Aorta (tissue), 5 donors: ENCODE measurements at places on chromosomes 11 and 22. TPM values are rescaled to one million over a fixed set of nuclear protein-coding genes. Genes with fewer than 3 reads are reported as not detected.

Gene ALKBH8
- 9.1 TPM for total RNA-seq

Gene TRPM5
- total RNA-seq: not detected

Gene CEND1
- total RNA-seq: not detected

Gene MS4A4A
- 67.0 TPM for total RNA-seq

Gene ADAMTS8
- 8.7 TPM for total RNA-seq

Gene KRTAP5-7
- 0.39 TPM for total RNA-seq

Gene F2
- total RNA-seq: not detected

Gene TTC36
- not detected for total RNA-seq

Gene CLDN5
- total RNA-seq: 69.2 TPM

Gene GPHA2
- not detected for total RNA-seq

DNA sequence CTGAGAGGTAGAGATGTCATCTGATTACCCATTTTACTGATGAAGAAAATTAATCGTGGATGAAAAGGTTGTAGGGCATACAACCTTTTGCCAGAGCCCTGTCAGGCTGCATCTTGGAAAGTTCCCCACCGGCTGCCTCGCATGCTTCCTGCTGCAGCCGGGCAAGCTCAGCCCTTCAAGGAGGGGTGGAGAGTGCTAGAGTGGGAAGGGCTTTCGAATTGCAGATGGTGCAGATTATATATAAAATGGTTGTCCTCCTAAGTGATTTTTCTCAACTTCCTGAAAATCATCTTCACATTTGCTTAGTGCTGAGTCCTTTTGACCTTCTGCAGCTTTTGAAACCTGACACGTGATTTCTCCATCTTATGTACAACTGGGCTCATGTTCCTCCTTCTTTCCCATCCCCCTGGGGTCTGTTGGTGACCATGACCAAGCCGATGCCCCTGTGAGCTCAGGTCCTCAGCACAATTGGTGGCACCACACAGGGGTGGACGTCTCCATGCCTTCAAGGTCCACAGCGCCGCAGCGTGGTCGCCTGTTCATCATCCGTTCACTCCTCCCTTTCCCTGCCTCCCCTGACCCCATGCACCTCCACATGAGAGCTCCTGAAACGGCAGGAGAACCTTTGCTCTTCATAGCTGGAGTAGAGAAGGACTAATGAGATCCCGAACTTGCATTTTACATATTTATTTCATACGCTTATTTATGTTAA lies 47.6 kb upstream of the MYO18B start:
- H3K36me3 ChIP-seq: no peaks in the 10 kb centered on the region
- H3K4me3 ChIP-seq: no peak overlapping the region
- H3K4me1 ChIP-seq: no peaks in the 10 kb centered on the region

- no peak overlapping the region for H3K27ac ChIP-seq
- H3K36me3 ChIP-seq: no peaks in the 10 kb centered on the region
- H3K4me1 ChIP-seq: no peaks in the 10 kb centered on the region
- H3K27me3 ChIP-seq: no peaks in the 10 kb centered on the region
- H3K4me3 ChIP-seq: no peak overlapping the region
These were observed 1038.5 kb downstream of the OPCML start for GRCh38 chr11:132493801-132494200.

GRCh38 chr11:95337972-95338429 lies 107.0 kb upstream of the SESN3 start:
- H3K4me1 ChIP-seq: peaks cover 5% of the 10 kb centered on the region
- no peaks in the 10 kb centered on the region for H3K27me3 ChIP-seq
- H3K36me3 ChIP-seq: no peaks in the 10 kb centered on the region
- DNase-seq: no peak

- H3K4me3 ChIP-seq: no peak overlapping the region
- DNase-seq: no peak
- H3K36me3 ChIP-seq: no peaks in the 10 kb centered on the region
- no peaks in the 10 kb centered on the region for H3K27me3 ChIP-seq
- H3K27ac ChIP-seq: no peak overlapping the region
- no peaks in the 10 kb centered on the region for H3K4me1 ChIP-seq
These were observed 69.9 kb upstream of the WNT11 start for GRCh38 chr11:76276046-76276780.

DNA sequence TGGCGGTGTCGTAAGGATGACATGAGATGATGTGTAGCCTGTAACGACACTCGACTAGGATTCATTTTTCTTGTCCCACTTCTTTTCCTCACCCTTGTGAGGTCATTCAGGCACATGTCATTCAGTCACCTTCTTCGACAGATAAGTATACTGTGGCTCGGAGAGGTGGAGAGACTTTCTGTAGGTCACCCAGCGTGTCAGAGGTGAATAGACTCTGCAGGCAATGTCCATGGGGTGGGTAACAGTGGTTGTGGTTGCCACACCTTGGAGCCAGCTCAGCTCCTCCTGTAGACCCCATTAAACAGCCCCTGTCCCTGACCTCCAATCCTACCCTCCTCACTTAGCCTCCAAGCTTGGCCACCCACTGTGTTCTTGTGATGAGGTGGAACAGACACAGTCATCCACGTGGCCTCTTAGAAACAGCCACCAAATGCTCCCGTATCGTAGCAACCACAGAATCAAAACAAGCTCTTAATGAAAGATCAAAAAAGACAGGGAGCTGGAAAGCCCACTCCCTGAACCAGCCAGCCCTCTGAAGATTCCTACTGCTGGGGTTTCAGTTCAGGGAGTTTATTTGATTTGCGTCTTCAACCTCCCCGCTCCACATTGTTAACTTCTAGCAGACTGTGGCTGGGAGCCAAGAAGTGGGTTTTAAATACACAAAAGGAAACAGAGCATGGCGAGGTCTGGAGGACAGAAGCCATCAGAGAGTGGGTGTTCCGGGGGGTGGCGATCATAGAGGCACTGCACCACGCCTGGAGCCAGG lies 89.0 kb upstream of the GRK3 start:
- DNase-seq: no peak
- no peaks in the 10 kb centered on the region for H3K36me3 ChIP-seq
- H3K27ac ChIP-seq: no peak overlapping the region
- H3K27me3 ChIP-seq: no peaks in the 10 kb centered on the region
- H3K4me1 ChIP-seq: no peaks in the 10 kb centered on the region

DNA sequence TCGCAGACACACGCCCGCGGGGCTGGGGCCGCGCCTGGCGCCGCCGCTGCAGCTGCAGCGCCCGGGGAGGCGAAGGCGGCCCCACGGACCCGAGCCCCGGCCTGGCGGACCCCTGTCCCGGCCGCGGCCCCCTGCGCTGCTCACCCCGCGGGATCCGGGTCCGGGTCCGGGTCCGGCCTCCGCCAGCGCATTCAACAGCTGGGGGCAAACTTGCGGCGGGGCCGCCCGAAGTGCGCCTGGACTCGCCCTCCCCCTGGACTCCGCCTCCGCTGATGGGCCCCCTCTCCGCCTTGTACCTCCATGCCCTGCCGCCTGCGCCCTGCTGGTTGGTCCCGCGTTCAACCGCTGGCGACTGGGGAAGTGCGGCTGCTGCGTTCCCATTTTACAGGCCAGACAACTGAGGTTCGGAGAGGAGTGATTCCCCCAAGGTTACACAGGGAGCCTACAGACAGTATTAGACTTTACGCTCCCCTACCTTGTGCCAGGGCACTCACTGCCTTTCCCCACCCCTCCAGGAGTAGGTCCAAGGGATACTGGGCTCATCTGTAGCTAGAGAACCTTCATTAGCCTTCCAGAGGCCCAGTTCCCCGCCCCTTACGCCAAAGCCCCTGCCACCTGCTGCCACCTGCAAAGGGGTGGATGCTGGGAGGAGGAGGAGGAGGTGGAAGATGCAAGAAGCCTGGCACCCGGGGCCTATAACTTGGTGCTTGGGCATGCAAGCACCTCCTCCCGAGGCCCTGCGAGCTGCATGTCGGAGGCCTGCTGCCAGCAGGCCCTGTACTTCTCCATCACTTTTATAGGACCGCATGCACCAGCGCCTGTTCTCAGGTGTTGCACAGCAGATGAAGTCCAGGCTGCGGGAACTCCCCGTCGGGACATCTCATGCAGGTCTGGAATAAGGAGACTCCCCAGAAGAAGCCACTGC lies 694 bp upstream of the ELFN2 start:
- no peaks in the 10 kb centered on the region for H3K27me3 ChIP-seq
- no peaks in the 10 kb centered on the region for H3K4me1 ChIP-seq
- H3K27ac ChIP-seq: no peak overlapping the region
- no peaks in the 10 kb centered on the region for H3K36me3 ChIP-seq
- no peak for DNase-seq

DNA sequence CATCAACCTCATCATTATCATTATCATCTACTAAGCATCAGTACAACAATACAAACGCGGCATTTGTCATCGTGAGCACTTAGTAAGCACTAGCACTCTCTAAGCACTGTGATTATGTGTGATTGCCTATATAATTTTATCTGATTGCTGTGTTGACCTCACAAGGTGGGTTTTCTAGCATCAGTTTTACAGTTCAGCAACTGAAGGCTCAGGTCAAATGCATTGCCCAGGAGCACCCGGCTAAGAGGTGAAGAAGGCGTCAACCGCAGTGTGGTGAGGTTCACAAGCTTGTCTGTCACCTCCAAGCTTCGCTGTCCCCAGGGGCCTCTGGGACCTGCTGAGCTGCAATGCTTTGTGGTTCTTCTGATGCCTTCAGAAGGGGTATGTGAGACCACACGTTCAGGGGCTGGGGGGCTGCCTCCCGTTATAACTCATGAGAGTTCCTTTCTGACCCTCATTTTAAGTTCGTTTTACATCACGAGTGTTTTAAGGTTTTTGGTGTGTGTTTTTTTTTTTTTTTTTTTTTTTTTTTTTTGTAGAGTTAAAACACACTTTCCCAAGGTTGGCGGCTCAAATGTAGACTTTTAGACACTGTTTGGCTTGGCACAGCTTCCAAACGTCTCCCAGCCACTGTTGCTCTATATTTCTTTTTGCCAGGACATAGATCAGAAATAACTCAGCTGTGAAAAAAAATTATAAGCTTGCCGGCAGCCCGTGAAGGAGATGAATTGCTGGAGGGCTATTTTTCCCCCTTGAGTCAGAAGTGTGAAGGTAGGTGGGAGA lies 33.8 kb upstream of the SCUBE1 start:
- H3K27me3 ChIP-seq: no peaks in the 10 kb centered on the region
- peak; percentile 60 for DNase-seq
- H3K27ac ChIP-seq: no peak overlapping the region
- no peak overlapping the region for H3K4me3 ChIP-seq
- H3K4me1 ChIP-seq: no peaks in the 10 kb centered on the region
- H3K36me3 ChIP-seq: no peaks in the 10 kb centered on the region

DNA sequence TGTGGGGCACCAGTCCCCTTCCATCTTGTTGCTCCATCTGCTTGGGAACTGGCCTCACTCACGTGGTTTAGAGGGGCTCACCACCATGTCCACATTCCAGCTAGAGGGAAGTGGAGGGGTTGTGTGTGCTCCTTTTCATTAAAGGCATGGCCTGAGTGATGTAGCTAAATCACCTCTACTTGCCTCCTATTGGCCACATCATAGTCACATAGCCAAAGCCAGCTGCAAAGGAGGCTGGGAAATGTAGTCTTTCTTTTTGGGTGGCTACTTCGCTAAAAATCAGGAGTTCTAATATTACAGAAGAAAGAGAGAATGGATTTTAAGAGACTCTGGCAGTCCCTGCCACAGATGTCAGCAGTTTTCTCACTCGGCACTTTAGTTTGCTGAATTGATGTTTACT lies 63.0 kb upstream of the ALX4 start:
- no peaks in the 10 kb centered on the region for H3K36me3 ChIP-seq
- H3K27ac ChIP-seq: no peak overlapping the region
- H3K4me3 ChIP-seq: no peak overlapping the region

DNA sequence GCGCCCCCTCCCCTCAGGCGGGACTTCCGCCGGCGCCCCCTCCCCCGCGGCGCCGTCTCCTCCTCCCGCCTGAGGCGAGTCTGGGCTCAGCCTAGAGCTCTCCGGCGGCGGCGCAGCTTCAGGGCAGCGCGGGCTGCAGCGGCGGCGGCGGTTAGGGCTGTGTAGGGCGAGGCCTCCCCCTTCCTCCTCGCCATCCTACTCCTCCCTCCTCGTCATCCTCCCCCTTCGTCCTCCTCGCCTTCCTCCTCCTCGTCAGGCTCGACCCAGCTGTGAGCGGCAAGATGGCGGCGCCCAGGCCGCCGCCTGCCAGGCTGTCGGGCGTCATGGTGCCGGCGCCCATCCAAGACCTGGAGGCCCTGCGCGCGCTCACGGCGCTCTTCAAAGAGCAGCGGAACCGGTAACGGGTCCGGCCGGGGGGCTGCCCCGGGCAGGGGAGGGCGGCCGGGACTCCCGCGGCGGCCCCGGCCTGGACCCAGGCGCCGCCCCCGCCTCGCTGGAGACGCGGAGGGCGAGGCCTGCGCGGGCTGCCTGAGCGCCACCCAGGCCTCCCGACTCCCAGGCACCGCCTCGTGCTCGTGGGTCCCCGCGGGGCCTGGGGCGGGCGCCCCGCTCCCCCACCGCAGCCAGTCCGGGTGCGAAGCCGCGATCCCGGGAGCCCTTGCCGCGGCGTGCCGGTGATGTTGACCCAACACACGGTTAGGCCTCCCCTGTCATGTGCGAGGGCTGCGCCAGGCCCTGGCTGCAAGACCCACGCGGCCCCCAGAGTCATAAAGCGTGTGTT lies at the start of gene ATXN10:
Gene ATXN10, plus strand, starts transcription at position 52 of the 781 bp plus-strand sequence. Its CDS starts 230 bp downstream, at position 282.
- H3K27ac ChIP-seq: peak within 1 kb of the TSS; percentile 9
- H3K27me3 ChIP-seq: no peaks in the 10 kb centered on the region
- H3K36me3 ChIP-seq: no peaks in the 10 kb centered on the region
- DNase-seq: peak; percentile 87
- H3K4me1 ChIP-seq: peaks cover 3% of the 10 kb centered on the region

DNA sequence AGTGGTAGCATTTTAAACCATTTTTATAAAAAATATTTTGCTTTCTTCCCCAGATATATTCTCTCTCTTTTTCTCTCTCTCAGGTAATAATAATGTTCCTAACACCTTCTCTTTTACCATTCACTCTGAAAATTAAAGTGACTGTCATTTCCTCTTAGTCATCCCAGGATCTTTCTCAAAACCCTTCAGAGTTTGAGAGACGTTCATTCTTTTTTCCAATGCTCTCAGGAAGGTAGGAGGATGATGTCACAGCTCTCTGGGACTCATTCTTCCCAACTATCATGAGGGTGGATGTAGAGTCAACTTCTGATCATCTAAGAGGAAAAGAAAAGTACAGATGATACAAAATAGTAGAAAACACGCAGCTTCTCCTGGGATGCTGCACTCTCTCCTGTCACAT lies 60.2 kb upstream of the CRTAM start:
- H3K4me1 ChIP-seq: no peaks in the 10 kb centered on the region
- DNase-seq: no peak
- no peaks in the 10 kb centered on the region for H3K27me3 ChIP-seq
- no peak overlapping the region for H3K27ac ChIP-seq
- no peak overlapping the region for H3K4me3 ChIP-seq
